ENCODE measurements at places on chromosomes 3 and 15.

GRCh38 chr3:67564008-67564407, 90.4 kb downstream of the SUCLG2 start:
- no peak for DNase-seq

- no peak for DNase-seq
Measured at GRCh38 chr15:65376767-65377104, 1.1 kb downstream of the IGDCC3 start.

DNA sequence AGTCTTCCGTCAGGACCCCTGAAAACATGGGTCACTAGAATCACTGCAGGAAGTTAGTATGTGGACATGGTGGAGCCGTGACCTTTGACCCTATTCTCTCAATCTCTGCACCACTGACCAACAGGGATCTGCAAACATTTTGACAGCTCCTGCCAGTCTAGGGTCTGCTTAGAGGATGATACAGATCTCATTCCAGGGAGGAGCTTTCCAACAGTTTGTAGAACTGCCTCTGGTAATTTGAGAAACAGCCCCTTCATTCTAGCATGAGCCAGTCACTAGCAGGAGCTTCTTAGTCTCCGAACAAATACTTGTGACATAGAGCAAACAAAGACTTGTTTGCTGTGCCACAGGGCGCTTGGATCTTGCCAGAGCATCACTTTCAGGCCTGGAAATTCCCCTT, 270.3 kb upstream of the CFAP20DC start:
- DNase-seq, result no peak

DNA sequence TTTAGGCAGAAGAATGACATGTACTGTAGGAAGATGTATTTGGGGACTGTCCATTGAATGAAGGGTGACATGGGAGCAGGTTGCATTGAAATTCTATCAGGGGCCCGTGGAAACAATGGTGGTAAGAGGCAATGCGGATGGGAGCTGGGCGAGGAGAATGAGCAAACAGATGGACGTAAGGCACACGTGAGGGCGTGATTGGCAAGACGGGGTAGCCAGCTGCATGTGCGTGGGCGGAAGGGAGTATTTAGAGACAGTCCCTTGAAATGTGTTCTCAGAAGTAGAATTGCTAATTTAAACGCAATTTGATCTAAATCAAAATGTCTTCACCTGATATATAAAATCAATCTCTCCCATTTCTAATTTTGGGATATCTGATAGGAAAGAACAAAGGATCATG, 62.3 kb downstream of the MEX3B start:
- no peak for DNase-seq

DNA sequence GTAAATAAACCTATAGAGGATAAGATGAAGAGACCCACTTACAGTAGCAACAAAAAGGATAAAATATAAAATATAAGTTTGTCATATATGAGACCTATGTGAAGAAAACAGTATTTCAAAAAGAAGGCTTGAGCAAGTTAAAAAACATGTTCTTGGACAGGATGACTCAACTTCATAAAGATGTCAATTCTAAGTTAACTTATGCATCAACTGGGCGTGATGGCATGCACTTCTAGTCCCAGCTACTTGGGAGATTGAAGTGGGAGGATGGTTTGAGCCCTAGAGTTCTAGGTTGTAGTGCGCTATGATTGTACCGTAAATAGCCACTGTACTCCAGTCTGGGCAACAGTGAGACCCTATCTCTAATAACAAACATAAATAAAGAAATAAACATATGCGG, 59.7 kb downstream of the PDCD6IP start:
- no peak for DNase-seq

DNA sequence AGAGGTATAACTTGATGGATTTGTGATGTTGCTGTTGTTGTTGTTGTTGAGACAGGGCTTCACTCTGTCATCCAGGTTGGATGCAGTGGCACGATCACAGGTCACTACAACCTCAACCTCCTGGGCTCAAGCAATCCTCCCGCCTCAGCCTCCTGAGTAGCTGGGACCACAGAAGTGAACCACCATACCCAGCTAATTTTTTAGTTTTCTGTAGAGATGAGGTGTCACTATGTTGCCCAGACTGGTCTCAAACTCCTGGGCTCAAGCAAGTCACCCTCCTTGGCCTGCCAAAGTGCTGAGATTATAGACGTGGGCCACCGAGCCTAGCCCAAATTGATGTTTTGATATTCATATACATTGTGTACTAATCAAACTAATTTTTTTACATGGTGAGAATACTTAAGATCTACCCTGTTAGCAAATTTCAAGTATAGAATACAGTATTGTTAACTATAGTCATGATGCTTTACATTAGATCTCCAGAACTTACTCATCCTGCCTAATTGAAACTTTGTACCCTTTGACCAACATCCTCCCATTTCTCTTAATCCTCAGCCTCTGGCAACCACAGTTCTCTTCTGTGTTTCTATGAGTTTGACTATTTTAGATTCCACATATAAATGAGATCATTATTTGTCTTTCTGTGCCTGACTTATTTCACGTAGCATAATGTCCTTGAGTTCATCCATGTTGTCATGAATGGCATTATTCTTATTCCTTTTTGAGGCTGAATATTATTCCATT, 23.2 kb downstream of the LMCD1 start:
- no peak for DNase-seq

DNA sequence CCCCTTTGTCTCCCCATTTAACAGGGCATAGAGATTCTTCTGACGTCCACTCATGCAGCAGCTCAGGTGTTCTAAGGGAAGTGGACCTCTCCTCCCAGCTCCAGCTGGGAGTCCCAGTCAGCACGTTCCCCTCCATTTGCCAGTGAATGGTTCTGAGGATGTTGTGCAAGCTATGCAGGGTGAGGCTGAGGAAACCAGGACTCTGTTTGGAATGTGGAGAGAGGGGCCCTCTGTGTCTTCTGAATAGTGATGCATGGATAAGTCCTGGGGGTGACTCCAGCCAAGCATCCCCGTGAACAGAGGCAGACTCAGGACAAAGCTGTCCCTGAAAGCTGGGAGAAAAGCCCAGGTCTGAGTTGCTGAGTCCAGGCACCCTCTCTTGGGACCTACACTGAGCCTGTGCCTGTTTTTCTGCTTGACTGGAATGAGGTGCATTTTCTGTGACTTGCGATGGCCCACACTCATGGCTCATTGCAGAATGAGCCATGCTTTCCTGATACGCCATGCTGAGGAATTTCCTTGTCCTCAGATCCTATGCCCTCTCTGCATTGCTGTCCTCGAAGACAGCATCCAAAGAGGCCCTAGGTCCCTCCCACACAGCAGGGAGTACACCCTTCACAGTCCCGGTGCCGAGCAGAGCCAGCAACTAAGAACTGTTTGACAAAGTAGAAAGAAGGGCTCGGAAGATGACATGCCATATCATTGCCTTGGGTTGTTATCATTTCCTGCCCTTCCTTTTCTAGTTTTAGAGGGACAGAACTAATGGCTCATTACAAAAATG, 185.2 kb downstream of the ATP10A start:
- DNase-seq, result no peak

DNA sequence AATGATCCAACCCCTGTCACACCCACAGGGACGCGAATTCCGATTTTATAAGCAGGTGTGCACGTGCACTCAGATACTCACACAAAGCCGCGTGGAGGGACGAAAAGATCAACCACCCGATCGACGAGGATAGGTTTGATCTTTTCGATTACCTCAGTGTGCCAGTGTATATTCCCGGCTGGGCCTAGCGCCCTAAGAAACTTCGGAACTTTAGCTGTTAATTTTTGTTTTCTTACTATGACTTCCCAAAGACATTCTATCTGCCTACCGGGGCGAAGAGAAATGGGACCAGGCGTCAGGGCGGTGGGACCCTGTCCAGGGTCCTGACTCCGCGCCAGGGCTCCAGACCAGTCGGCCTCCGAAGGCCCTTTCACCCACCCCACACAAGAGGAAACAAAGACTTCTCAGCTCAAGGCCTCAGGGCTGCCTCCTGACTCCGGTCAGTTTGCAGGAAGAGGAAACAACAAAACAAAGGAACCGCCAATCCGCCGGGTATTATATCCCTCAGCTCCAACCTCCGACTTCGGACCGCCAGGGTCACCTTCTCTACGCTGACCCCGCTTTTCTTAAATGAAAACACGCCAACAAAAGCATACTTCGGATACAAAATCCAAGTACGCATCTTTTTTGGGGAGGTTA, 6.8 kb downstream of the ONECUT1 start:
- no peak for DNase-seq

- no peak for DNase-seq
Measured at GRCh38 chr3:70981231-70981880, 602.2 kb downstream of the FOXP1 start.

DNA sequence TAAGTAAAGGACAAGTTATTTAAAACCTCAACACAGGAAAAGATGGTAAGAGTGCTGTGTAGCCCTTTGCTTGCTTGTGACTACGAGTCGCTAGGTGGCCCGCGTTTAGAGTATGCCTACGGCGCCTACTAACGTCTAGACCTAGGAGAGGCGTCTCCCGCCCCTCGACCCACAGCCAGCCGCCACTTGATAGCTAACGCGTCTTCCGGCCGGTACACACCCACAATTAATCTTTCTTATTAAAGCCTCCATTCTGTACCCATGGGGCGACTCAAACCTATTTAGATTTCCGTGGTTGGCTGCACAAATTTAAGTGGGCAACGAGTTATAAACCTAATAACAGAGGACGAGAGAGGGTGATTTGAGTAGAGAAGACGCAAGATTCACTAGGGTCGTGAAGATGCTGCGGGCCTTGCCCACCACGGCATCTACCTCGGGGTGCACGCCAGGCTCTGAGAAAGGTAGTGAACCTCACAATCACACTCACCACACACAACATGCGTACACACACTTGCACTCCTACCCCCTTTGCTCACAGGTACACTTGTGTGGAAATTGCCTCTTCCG, 12.0 kb downstream of the SOX2 start:
- DNase-seq, result no peak

DNA sequence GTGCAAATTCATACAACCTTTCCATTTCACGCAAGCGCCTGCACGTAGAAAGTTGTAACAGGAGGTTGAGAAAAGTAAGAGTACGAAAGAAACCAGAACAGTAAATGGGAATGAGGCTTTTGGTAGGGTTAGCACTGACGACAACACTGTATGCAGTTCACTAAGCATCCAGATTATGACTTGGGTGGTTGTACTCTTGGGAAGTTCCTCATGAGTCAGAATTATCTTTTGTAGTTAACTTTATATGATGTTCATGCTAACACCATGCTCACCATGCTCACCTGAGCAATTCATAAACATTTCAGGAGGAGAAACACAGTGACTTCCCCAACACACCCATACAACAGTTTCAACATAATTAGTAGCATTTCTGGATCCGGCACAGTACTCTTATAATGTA, 3.0 kb upstream of the LPP start:
- no peak for DNase-seq

Measured in GM19239 (cell line).